AG04449 (cell line): ENCODE measurements at places on chromosomes 7 and 10.

GRCh38 chr7:35866186-35866585, 65.3 kb downstream of the SEPTIN7 start:
- no peak for DNase-seq

- no peak for DNase-seq
Observed at GRCh38 chr7:141209454-141209853, 135.6 kb downstream of the TMEM178B start.

- no peak for DNase-seq
Observed at GRCh38 chr7:81068-81925, 111.1 kb upstream of the FAM20C start.

DNA sequence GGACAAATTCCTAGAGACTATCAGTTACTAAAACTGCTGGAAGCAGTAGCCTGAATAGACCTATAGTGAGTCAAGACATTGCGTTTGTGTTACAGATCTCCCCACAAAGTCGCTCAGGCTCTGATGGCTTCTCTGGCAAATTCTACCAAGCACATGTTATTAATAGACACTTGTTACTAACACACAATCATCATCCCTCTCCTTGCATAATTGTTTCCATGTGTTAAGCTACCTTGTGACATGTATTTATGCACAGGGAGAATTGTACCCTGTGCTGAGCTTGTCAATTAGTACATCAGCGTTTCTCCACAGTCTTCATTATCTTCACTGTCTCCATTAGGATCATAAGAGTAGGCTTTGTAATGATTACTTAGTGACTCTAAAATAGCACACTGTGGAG, 31.2 kb downstream of the DYNC2I1 start:
- no peak for DNase-seq

DNA sequence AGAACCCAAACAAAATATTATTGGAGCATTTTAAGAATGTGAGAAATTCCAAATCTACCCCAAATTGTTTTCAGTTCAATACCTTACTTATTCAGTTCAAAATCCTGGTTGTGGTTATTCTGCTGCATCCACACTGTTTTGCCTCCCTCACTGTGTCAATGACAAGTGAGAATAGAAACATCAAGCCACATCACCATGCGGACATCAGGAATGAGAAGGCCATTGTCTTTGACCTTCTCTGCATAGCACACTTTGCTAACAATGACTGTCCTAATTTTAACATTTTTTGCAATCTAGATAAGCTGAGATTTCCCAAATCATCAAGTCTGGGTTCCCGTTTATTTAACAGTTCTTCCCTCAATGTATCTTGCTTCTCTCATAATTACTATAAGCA, 93.7 kb downstream of the ELAPOR2 start:
- no peak for DNase-seq

DNA sequence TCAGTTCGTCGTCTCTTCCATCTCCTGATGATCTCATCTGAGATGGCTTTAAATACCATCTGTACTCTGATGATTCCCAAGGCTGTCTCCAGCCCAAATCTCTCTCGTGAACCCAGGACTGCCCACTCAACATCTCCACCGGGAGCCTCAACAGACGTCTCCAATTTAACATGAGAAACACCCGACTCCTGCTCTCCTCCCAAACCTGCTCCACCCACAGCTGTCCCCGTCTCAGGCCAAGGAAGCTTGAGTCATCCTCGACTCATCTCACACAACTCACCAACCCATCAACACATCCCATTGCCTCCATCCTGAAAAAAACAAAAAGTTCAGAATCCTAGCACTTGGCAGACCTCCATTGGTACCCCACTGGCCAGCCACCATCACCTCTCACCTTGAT, 29.7 kb upstream of the CALN1 start:
- no peak for DNase-seq

DNA sequence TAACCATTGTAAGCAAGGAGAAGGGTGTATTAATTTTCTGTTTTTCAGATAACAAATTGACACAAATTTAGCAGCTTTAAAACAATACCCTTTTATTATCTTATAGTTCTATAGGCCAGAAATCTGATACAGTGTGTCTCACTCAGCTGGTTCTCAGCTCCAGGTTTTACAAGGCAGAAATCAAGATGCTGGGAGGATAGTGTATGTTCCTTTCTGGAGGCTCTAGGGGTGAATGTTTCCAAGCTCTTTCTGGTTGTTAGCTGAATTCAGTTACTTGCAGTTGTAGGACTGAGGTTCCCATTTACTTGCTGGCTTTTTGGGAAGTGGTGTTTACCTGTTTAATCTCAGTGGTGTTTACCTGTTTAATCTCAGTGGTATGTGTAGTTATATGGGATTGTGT, 125.4 kb downstream of the ADK start:
- DNase-seq = no peak

DNA sequence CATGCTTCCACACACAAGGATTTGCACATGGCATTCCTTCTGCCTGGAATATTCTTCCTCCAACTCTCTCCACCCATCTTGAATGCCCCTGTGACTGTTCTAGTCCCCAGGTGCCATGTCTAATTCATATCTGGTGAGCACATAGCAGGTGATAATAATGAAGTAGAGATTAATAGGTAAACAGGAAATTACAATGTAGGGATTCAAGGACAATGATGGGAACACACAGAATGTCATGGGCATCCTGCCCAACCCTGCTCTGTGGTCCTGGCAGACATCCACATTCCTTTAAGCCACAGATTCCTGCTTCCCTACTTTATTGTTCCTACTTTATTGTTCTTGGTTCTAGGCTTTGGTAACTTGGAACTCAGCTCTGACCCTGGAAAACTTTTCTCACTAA, 115.8 kb downstream of the THSD7A start:
- DNase-seq = no peak

- no peak for DNase-seq
Observed at GRCh38 chr7:20383351-20383750, 52.7 kb downstream of the ITGB8 start.

GRCh38 chr7:99679032-99679399, 780 bp downstream of the CYP3A5 start:
- DNase-seq = no peak

DNA sequence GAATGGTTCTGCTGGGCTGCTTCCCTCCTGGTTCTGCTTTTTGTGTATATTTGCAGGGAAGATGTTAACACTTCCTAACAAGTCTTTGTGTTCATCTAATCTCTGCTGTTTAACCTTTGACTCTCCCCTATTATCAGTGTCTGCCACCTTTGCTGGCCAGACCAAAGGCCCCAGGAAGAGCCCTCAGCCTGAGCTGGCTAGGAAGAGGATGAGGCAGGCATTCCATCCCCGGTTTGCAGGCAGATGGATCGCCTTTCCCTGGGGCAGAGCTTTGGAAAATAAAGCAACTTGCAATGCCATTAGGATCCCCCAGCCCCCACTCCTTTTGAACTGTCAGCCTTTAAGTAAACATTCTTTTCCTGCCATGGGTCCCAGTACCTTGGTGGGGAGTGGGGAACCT, 19.0 kb downstream of the DPCD start:
- no peak for DNase-seq

DNA sequence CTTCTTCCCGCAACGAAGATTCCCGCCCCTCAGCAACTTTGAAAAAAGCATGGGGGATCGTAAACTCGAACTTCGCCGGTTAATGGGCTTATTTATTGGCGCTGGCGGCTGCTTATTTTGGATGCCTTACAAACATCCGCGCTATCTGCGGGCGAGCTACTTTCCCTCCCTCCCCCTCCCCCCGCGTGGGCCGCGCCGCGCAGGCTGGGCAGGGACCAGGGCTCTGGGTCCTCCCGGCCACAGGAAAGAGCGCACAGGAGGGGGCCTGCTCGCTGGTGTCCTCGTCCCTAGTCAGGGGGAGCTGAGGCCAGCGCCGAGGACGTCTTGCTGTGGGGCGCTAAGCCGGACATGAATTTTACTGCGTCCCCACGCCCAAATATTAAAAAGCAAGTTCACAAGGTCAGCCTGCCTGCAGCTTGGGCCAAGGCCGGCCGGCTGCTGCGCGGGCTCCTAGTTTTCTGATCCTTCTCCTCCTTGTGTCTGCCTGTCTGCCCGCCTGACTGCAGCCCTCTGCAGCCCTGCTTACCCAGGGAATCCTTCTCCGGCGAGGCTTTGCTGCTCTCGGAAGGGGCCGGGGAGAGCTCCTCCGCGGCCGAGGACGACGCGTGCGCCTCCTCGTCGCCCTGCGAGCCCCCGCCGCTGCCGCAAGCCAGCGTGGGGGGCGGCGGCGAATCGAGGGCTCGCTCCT, 1.2 kb downstream of the HOXA10 start:
- no peak for DNase-seq

GRCh38 chr10:99858849-99859248, 76.4 kb downstream of the ABCC2 start:
- DNase-seq = no peak

DNA sequence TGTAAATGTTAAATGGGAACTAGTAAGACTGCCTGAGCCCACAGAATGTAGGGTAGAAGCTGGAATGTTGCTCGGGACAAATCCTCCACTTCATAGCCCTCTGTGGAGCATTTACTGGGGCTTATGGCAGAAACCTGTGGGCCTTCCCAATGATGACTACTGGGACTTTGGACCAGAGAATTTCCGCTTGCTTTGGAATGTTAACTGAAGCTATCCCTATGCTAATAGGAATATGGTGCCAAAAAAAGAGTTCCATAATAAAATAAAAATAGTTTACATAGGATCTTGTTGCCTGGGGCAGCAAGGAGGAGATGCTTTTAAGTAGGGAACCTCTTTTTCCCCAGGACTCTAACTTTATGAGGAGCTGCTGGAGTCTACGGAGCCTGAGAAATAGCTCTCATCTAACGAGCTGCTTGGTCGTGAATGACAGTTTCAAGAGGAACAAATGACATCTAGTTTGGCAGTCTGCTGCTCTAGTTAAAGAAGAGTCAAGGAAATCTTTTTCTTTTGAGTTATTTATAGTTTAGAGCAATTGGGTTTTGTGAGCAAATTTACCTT, 5.7 kb upstream of the DYNC2I1 start:
- no peak for DNase-seq

DNA sequence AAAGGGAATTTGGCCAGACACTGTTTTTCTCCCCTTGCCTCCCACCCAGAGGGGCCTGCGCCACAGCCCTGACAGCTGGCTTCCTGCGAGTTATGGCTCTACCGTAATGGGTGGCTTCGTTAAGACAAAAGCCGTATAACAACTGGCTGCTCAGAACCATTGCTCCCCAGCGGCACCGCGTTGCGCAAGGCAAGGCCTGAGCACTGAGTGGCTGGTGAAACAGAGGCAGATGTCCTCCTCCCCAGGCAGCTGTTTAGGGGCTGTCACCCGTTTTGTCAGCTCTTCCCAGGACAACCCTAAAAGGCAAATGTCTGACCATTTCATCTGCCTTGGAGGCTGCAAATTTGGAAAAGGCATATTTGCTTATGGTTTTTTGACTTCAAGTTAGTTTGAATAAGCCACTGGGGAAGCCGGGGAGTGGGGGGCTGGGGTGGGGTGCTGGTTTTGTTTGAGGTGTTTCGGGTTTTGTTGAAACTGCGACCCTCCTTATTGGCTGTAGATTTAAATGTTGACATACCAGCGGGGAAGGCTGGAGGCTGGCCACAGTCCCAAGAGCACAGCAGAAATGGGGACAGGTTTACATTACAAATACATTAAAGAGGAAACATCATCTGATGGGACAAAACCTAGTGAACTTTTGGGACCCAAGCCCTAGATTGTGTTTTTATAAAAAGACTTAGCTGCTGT, 681 bp upstream of the SPOCK2 start:
- DNase-seq = no peak

- DNase-seq = no peak
Observed at GRCh38 chr7:135575296-135575695, 17.6 kb downstream of the NUP205 start.

DNA sequence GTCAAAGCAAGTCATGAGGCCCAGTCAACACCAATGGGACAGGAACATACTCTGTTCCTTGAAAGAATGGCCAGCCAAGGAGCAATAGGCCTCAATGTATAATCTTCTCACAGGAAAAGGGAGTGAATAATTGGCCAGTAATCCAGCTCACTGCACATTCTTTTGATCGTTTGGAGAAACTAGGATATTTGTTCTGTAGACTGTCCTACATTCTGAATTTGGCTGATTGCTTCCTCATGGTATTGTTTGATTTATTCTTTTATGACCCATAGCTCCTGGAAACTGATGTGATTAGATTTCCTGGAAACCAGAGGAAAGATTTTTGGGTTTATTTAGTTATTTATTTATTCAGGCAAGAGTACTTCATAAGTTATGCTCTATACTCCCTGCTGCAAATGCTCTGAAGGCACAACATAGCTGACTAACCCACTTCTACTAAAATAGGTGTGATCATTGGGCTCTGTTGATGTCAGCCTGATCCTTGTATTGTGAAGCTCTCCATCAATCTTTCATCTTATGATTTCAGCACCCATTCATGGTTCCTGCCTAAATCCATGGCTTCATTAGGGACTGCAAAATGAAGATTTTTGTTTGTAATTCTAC, 745.2 kb downstream of the SUGCT start:
- no peak for DNase-seq

DNA sequence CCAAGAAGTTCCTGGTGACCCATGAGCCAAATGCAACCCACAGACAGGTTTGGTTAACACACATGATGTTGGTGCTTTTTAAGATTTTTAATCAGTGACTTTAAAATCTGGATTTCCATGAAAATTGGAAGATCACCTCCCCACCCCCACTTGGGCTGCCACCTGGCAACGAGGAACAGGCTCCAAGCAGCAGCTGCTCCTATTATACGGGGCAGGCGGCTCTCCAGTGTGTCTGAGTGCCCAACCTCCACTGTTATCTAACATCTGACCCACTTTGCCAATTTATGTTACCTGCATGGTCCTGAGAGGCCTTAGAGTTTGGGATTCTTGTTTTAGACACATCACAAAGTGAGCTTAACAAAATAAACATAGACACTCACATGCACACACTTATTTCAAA, 56.4 kb downstream of the SGMS1 start:
- no peak for DNase-seq

DNA sequence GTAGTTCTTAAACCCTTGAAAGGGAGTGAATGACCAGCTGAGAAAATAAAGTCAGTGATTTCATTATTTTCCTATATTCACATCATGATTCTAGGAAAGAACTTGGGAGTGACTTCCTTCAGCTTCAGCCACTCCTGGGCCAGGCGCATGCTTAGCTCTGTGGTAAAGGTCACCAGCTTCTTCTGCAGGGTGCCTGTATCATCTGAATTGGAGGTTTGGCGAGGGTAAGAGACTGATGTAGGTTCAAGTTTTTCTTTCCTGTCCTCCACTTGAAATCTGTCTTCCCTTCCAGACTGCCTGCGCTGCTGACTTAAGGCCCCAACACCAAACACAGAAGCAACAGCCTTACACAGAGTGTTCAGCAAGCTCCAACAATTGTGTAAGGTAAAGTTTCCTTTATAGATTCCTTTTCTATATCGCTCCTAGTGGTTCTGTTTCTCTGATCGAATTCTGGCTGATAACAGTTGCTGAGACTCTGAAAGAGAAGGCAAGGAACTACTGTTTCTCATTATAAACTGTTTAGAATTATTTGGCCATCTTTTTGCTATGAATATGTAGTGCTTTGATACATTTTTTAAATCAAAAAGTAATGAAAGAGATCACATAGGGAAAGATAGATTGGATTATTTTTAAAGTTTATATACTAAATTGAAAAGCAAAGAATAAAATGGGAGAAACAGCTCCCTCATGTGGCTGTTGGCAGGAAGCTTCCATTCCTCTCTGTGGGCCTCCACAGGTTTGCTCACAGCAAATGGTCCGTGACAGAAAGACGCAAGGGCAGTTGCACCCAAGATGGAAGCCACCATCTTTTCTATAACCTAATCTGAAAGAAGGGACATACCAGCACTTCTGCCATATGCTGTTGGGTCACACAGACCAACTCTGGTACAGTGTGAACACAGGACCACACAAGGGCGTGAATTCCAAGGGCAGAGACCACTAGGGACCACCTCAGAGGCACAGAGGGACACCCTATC, 14.0 kb downstream of the GATAD1 start:
- DNase-seq = no peak

- DNase-seq = no peak
Observed at GRCh38 chr7:102810916-102811315, 62.1 kb downstream of the FAM185A start.
